ENCODE measurements at places on chromosomes 16 and 17.

DNA sequence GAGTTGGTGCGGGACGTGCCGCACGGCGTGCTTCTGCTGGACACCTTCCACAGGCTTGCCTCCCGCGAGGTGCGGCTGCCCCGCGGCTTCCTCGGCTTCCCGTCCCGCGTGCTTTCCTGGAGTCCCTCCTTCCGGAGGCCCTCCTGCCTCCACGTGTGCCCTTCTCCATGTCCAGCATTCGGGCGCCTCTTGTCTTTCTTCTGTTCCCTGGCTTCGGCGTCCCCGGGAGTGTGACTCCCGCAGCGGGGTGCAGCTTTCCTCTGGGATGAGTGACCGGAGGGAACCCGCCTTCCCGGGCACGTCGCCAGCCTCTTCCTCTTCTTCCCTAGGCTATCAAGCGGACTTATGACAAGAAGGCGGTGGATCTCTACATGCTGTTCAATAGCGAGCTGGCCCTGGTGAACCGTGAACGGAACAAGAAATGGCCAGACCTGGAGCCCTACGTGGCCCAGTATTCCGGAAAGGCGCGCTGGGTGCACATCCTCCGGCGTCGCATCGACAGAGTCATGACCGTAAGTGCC is 23.0 kb downstream of the DNAH2 start:
- no peak for DNase-seq

GRCh38 chr16:27723711-27724481 is 174.0 kb downstream of the KATNIP start:
- DNase-seq, result peak; percentile 37

DNA sequence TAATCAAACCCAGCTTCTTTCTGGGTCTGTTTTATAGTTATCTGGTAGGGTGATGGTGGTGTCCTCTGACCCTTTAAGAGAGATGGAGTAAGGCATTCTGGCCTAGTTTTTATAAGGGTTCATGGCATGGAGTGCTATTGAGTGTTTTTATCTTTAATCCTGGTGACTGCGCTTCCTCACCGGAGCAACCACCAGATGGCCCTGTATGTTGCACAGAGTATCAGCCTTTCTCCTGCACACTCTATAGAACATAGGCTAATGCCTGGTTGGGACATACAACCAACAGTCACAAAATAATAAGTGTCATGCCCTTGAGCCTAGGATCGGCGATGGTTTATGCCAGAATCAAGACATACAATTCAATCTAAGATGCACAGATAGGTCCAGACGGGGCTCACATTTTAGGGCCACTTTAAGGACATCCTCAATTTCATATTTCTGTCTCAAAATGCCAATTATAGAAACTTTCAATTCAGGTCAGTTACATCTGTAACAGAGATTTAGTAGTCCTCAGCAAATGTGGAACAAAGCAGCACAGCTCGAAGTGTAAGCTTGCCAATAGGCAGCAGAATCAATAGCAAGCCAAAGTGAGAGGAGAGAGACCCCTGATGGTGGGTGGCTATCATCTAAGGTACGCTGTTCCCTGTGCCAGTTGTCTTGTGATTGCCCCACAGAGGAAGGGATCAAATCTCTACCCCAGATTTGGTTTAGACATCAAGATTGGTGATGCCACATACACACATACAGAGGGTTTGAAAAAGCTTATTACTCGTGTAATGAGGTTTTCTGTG is 37.2 kb upstream of the HOXB9 start:
- no peak for DNase-seq

GRCh38 chr17:4008441-4009185 is 44.4 kb upstream of the ATP2A3 start:
- DNase-seq, result no peak

GRCh38 chr16:51834133-51834532 is 683.1 kb upstream of the SALL1 start:
- no peak for DNase-seq

DNA sequence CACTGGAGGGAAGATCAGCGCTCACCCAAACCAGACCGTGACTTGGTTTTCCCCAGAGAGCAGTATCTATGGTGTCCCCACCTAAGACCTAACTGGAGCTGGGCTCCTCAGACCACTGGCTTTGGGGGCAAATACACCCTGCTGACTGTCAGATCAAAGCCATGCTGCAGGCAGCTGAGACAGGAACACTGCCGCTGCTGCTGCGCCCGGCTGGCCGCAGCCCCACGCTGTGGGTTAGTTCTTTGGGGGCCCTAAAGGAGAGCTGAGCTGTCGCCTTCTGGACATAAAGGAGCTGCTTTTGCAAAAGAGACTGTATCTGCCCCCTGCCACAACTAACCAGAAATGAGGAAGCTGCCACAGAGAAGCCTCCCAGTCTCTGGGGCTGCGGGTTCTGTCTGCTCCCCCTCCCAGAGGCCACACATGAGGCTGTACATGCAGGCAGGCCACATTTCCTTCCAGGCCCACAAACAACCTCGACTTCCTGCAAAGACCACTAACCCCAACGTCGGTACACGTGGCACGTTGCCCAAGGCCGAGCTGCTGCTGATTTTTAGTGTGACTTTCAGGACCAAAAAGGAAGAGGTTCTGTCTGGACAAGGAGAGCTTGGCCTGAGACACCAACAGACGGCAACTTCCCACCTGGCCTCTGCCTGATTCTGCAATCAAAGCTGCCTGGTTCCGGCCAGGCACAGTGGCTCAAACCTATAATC is 18.2 kb upstream of the ABR start:
- no peak for DNase-seq

DNA sequence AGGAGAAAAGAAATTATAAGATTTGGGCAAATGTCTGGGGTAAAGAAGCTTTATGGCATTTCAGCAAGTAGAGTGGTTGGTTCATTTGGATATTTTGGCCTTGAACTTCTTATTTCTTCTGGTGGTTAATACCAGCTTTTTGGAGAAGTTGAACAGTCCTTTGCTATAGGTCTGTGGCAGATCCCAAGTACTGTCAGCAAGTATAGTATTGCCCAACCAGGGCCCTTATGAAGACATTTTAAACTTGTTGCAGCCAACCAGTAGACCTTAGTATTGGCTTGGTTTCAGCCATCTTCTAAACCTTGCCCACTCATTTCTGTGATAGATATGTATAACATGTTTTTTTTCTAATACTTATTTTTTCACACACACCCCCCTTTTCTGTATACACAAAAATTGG is 2.2 kb downstream of the SP2 start:
- DNase-seq, result no peak

GRCh38 chr17:18980682-18981334 is 23.8 kb downstream of the FAM83G start:
- DNase-seq, result no peak

- DNase-seq, result no peak
Measured at GRCh38 chr17:48002916-48003416, 32.1 kb downstream of the CDK5RAP3 start.

DNA sequence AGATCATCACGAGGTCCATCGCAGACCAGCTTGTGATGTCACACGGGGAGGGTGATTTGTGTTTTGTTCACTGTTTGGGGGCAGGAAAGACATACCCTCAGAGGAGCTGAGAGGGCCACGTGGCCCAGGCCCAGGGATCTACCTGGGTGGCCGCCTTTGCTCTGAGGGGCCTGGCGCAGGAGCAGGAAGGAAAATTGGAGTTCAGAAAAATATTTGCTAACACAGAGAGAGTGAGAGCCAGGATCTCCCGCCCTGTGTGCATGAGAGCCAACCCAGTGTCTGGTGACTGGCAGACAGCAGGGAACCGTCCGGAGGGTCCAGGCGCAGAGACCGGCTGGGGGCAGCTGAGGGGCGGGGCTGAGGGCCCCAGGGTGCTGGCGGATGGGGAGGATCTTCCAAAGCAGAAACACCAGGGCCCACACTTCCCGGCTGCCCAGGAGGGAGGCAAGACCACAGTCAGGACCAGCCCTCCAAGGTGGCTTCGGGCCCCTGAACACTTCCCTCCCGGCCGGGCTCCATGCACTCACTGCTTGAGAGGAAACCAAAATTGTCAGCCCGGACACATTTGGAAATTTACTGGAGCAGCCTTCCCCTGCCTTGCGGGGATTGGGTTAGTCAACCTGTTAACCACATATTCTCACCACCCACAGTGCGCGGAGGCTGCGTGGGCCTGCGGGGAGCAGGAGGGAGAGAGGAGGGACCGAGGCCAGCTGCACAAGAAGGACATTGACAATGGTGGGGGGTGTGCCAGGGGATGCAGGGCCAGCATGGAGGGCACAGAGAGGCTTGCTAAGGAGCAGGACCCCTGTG is 52.6 kb downstream of the RBFOX3 start:
- DNase-seq, result no peak

GRCh38 chr17:81222906-81223761 is at the start of gene CEP131:
Gene CEP131, minus strand, starts transcription at chr17:81222965. Its CDS starts 2,909 bp downstream, at chr17:81220056.
- peak; percentile 100 for DNase-seq

GRCh38 chr17:28740406-28741357 is 3.1 kb upstream of the TRAF4 start:
- DNase-seq, result no peak

- no peak for DNase-seq
Measured at GRCh38 chr17:4504188-4504587, 5.5 kb downstream of the SPNS2 start.

DNA sequence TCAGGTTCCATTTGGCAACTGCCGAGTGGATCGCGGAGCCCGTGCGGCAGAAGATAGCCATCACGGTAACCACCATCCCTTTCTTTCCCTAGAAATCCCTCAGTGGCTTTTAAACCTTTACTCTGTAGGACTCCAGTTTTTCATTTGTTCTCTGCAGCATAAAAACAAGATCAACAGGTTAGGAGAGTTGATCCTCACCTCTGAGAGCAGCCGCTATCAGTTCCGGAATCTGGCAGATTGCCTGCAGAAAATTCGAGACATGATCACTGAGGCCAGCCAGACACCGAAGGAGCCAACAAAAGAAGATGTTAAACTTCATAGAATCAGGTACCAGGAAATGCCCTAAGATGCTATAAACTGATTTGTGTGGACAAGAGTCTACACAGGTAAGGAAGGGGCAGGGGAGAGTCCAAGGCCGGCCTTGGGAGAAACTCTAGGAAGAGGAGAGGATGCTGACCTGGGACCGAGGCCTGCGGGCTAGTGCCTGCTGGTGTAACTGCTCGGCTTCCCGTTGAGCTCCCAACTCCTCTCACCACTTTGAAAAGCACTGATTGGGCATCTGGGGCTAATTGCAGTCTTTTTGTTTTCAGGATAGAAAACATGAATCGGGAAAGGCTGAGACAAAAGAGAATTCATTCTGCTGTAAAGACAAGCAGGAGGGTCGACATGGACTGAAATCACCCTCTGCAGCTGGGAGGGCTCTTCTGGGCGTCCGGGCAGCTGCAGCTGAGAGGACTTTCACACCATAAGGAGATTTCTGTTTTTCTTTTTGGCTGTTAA is 8.1 kb downstream of the MRPL58 start:
- no peak for DNase-seq

DNA sequence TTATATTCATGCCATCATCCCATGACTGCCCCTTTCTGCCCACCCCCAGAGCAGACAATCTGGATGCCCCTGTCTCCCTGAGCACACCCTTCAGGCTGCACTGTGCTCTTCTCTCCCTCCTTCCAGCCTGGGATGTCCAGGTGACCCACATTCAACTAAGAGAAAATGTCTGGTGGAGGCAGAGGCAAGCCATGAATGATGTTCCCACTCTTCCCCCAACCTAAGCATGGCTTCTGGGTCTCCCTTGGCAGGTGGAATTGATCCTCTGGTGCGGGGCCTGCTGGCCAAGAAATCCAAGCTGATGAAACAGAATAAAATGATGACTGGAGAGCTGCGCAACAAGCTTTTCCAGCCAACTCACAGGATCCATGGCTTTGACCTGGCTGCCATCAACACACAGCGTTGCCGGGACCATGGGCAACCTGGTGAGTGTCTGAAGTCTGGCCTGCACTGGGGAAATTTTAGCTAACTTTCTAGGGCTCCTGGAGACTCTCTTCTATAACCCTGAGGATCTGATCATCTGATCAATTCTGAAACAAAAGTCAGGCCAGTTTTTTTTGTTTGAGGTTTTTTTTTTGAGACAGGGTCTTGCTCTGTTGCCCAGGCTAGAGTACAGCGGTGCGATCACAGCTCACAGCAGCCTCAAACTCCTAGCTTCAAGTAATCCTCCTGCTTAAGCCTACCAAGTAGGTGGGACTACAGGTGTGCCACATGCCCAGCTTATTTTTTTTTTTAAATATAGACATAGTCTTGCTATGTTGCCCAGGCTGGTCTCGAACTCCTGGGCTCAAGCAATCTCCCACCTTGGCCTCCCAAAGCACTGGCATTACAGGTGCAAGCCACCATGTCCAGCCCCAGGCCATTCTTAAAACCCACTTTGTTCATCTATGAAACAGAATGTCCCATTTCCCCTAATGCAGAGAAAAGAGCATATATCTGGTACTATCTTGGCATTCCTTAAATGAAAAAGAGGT is 14.5 kb downstream of the MPO start:
- DNase-seq, result no peak

DNA sequence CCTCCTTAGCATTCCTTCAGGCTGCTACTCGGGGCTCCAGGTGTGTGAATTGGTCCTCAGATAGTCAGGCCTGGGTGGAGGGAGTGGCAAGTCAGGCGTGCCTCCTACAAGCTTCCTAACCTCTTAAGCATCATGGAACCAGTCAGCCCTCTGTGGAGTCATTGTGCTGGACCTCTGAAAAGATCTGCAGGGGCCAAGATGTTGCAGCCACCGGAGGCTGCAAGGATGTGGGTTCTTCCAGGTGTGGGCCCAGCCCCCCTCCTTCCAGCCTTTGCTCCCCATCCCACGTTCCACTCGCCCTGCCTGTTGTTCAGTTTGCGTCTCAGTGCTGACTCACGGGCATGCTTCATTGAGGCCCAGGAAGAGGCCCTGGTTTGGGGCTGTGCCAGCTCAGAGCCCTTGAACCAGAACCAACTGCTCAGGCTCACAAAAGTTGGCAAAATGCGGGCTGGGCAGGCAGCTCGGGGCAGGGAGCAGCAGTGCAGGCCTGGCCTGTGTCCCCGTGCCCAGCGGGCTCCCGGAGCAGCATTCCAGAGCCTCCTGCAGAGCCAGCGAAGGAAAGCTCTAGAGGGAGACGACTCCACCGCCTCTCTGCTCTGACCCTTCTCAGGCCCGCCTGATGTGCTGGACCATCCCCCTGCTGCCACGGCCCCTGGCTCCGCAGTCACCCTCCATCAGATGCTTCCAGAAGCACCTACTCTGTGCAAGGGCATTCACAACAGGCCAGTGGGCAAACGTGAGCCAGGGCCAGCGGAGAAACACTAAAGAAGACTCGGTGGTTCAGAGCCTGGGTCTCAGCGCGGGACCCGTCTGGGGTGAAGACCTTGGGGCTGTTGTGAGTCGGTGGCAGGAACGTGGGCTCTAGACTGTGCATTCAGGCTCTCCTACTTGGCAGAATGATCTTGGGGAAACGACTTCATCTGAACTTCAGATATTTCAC is 7.5 kb downstream of the LDHD start:
- no peak for DNase-seq
